ENCODE measurements at places on chromosomes 5 and 9. TPM values are rescaled to one million over a fixed set of nuclear protein-coding genes. Genes with fewer than 3 reads are reported as not detected.

DNA sequence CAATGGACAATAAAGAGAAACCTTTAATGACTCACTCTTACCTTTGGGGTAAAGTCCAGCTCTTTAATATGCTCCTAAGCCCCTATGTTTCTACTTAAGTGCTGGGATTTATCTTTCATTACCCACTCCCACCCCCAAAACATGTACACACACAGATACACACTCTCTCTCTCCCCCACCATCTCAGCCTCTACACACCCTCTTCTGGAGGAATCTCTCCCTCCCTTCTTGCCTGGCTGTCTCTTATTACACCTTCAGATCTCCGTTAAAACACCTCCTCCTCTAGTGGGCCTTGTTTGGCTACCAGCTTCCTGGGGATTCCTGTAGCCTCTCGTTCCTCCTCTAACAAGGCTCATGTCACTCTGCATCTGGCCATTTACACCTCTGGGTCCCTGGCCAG is 6.9 kb downstream of the GPRIN1 start:
- H3K27ac ChIP-seq, result no peak overlapping the region
- no peak for DNase-seq
- H3K36me3 ChIP-seq, result no peaks in the 10 kb centered on the region
- no peaks in the 10 kb centered on the region for H3K27me3 ChIP-seq
- H3K4me1 ChIP-seq, result no peaks in the 10 kb centered on the region

DNA sequence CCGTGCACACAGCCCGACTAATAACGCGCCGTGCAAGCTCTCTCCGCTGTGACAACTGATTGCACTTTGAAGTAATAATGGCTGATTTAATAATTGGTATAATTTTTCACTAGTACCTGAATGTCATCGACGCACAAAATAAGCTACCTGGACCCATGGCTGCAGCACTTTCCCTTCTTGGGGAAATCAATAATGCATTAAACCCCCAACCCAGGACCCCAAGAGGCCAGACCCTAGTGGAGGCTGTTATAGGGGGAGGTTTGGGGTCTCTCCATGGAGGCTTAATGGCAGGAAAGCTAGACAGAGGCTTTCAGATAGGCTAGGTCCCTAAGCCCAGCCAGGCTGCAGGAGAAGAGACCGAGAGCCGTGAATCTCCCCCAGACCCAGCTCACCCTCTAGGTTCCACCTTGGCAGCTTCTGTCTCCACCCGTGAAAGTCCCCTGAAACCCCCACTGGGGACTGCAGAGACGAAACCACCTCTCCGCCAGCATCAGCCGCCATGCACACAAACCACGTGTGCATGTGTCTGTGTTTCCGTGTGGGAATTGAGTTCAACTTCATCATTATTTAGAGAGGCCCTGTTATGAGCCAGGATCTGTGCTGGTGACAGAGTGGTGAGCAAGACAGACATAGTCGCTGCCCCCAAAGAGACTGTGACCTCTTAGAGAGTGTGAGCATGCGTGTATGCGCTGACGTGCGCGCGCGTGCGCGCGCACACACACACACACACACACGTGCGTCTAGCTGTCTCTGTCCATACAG is 168.6 kb upstream of the MVB12B start:
- H3K27ac ChIP-seq, result no peak overlapping the region
- no peak for DNase-seq
- H3K4me3 ChIP-seq, result no peak overlapping the region
- no peaks in the 10 kb centered on the region for H3K36me3 ChIP-seq
- no peaks in the 10 kb centered on the region for H3K27me3 ChIP-seq

- no peaks in the 10 kb centered on the region for H3K36me3 ChIP-seq
- H3K4me3 ChIP-seq, result no peak overlapping the region
- no peaks in the 10 kb centered on the region for H3K4me1 ChIP-seq
- H3K27me3 ChIP-seq, result no peaks in the 10 kb centered on the region
- no peak overlapping the region for H3K27ac ChIP-seq
Measured at GRCh38 chr5:116377276-116378006, 197.2 kb downstream of the SEMA6A start.

- no peak overlapping the region for H3K27ac ChIP-seq
- DNase-seq, result no peak
Measured at GRCh38 chr5:146574713-146575112, 58.7 kb upstream of the GPR151 start.

Gene CFAP77
- not detected for total RNA-seq

Gene CCDC152
- total RNA-seq, result 1.2 TPM

All from CD4-positive, alpha-beta T cell (primary cell).